ENCODE measurements at places on chromosomes 7 and 10.

DNA sequence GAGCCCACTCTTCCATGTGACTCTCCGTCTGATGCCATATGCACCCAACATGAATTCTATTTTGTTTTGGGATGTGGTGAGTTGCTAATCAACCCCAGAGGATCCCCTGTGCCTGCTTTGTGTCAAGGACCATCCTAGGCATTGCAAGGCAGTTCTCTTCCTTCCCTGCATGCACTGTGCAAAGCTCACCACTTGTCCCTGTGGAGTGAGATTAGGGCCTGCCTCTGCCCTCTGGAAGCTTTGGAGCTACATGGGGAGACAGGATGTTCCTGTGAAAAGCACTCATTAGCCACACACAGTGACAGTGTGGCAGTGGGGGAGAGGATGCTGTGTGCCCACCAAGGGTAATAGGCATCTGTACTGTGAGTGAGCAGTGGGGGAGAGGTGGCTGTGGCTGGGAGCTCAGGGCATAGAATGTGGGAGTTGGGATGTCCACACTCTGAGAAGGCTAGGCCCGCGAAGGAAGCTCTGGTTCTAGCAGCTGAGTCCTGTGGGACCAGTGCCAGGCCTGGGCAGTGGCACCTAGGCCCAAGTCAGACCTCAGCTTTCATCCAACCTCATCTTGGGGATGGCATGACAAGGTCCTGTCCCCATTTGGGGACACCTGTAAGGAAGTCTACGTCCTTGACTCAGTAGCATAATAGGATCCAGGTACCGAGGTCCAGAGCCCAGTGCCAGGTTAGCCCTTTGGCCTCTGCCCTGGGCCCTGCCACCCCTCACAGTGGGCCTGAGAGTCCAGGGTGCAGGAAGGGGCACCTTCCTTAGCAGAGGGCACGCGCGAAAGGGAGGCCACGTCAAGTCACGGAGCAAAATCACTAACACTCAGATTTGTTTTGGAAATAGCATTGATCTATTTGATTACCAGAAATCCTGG is 6.6 kb downstream of the ADRA2A start:
- DNase-seq, result no peak

- no peak for DNase-seq
These were observed 5.6 kb upstream of the IFIT2 start for GRCh38 chr10:89296220-89296648.

GRCh38 chr10:122864194-122864592 is 15.2 kb downstream of the FAM24B start:
- no peak for DNase-seq

DNA sequence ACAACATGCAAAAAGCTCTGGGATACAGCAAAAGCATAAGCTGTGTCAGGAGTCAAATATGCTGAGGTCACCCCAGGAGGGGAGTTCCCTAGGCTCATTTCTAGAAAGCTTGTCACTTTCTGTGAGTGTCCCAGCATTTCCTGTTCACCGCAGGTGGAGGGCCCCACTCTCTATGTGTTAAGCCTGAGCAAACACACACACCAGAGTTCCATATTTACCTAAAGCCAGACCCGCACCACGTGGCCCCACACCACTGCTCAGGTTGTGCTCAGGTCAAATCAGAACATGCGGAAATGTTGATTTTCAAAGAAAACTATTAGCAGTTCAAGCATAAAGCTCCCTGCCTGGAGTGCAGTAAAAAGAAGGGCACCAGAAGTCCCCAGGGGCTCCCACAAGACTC is 259.6 kb upstream of the PPP2R2D start:
- DNase-seq, result no peak

DNA sequence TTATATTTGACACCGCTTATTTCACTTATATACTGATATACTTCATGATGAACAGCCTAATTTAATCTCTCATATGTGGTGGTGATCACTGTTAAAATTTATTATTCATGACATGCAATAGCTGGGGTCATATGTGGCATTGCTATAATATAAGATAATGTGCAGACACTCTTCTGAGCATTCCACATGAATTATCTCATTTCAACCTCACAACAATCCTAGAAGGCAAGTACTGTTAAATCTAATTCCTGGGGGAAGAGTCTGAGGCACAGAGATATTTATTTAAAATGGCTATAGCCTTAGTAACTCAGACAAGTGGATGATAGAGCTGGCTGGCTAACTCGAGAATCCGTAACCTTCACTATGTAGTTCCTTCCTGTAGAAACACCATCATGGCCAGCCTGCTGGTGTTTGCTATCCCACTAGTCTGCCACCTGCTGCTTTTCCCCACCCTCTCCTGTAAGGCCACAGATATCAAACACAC is 46.6 kb upstream of the A1CF start:
- no peak for DNase-seq

DNA sequence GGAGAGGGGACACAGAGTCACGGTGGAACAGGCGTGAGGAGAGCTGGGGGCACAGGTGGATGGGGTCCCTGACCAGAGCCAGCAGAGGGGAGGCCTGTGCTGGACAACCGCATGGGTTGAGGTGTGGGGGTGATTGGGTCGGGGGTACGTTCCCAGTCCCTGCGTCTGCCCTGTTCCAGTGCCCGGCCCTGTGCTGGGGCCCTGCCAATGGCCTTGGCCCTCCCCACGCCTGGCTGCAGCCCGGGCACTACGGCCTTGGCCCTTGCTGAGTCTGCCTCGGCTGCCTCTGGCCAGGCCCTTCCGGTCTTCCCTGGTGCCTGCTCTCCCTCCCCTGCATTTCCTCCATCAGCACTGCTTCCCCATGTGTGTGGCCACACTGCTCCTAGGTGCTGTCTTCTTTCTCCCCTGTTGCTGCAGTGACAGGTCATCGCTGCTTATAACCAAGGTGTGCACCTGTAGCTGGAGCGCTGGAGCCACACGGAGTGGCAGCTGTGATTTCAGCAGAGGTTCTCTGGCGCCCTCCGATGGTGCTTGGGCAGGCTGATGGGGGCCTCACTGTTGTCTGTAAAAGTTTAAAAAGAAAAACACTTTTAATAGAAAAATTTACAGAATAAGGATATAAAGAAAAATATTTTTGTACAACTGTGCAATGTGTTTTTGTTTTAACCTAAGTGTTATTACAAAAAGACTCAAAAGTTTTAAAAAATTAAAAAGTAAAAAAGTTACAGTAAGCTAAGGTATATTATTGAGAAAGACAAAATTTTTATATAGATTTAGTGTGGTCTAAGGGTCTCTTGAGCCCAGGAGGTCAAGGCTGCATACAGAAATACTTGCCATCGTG is 45.2 kb upstream of the BHLHA15 start:
- peak; percentile 53 for DNase-seq

DNA sequence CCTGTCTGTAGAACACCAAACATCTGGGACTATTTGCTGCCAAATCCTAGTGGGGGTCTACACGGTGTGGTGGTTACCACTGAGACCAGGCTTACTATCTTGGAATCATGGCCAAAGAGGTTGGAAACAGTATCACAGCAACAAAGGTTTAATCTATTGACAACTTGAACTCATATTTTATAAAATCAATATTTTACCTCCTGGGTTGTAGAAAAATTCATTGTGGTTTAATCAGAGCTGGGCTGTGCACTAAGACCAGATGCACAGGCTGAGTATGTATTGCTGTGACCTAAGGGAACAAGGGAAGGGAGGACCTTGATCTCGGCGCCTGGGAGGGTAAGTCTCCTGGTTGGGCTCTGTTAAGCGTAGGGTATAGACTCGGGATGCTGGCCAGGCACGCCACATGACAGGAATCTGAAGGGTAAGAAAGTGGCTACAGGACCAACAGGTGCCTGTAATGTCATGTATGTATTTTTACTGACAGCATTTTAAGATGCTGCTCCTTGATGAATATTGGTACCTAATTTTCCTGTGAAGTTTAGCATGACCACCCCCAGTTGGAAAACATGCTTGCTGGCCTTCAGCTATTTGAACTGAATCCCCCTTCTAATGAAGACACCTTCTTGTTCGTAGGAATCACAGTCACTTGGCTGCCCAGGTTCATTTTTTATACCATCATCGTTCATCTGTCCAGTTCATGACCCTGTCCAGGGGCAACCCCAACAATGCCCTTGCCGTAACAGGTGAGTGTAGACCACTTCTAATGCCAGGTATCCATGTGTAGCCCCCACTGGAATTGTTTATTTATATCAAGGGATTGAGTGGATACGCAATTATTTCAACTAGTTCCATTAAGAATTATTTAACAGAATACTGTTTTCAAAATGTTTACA is 79.5 kb downstream of the EZH2 start:
- no peak for DNase-seq

DNA sequence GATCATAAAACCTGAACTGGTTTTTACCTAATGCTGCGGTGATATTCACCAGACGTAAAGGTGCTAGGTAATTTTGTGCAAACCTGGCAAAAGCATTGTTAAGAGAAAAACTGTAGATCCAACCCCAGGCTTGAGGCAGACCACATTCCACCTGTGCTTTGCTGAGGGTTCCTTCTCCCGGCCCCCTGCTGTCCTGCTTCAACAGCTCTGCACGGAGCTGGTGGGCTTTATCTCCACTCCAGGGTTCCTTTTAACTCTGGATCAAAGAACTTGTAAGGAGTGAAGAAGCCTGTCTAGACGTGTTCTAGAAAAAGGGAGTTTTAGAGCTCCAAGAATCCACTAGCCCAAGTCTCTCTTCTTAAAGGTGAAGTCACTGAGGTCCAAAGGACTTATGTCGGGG is 87.5 kb upstream of the NMT2 start:
- DNase-seq, result no peak

DNA sequence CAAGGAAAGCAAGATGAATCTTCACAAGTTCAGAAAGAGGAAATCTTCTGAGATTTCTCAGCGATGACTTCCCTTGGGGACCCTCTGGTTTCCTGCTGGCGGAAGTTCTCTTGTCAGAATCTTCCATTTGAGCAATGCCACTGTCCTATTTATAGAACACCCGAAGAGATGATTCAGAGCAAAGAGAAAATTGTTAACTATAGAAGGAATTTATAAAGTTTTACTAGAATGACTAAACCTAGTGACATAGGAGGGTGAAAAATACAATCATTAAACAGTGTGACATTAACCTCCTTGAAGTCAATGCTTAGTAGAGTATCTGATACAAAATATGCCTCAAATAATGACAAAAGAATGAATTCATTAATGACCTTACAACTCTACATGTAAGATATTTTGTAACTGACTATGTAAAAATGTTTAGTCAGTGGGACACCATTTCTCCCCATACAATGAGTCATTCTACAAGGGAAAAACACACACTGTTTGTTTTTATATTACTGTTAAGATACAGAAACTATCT is 206.5 kb upstream of the CNTNAP2 start:
- DNase-seq, result no peak

- DNase-seq, result no peak
These were observed 997.1 kb upstream of the C7orf33 start for GRCh38 chr7:147593271-147594057.

Data from nephron progenitor cell (in vitro differentiated cells).